Gastroesophageal sphincter (tissue), 4 donors: ENCODE measurements at places on chromosomes 3 and 15. TPM values are rescaled to one million over a fixed set of nuclear protein-coding genes. Genes with fewer than 3 reads are reported as not detected.

DNA sequence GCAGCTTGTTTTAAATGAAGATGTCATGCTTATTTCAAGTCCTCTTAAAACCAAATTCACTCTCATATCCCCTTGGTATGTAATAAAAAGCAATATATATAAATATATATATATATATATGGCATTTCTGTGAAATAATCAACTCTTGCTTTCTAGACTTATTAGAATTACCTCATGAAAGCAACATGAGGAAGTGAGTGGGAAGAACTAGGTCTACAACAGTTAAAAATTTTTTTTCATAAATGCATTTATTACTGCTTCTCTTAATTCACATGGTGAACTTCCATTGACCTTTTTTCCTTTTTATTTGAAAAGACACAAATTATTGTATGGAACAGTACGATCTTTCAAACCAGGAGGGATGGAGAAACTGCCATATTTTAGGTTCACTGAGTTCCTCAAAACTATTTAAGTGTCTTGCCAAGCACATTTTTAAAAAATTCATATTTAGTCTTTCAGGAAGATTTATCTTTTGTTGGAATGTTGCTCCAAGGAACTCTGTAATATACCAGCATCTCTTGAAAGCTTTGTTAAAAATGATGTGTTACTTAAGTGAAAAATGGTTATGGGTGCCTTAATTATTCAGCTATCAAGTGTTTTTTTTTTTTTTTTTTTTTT is 185.2 kb downstream of the GHSR start:
- ATAC-seq = no peak

- no peak for ATAC-seq
Observed at GRCh38 chr3:141388823-141389621, 20.7 kb downstream of the ZBTB38 start.

- ATAC-seq = no peak
Observed at GRCh38 chr3:5160940-5161858, 26.3 kb upstream of the EDEM1 start.

DNA sequence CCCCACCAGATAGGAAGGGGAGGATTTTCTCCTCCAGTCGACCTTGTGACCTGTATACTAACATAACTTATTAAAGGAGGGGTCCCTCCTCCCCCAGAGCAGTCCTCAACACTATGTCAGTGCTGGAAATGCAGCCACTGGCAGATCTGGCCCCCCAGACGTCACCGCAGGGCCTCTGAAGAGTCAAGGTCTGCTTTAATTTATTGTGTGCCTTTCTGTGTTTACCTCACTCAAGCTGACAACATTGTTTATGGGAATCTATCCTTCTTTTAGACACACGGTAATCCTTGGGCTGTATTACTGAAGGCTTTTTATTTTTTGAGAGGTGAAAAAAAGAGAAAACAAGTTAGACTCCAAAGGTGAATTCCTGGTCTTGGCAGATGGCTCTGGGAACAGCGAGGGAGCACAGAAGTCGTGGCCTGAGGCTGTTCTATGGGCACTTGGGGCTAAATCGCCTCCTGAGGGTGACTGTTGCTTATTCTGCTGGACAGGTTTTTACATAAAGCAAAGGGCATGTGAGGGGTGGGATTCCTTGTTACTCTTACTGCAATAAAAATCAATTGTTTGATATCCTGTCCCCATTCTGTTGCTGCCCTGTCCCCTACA is 13.5 kb upstream of the NR2C2 start:
- ATAC-seq = no peak

- ATAC-seq = no peak
Observed at GRCh38 chr3:194376241-194376560, 6.7 kb upstream of the LRRC15 start.

DNA sequence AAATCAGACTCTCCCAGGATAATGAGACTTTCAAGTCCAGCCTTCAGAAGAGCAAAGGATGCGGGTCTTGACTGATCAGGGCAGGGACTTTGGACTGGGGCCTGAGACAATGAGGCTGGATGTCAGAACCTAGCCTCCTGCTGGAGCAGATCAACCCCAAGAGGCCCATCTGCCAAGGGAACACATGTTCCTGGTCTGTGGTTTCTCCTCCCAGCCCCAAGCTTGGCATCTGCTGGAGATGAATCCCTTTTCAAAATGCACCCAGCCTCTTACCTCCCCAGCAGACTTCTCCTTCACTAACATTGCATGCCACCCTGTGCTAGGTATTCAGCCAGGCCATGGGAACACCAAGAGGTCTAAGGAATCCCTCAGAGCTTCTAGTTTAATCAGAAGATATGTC is 43.7 kb upstream of the MFGE8 start:
- no peak for ATAC-seq

KBTBD13 gene
- total RNA-seq = not detected

GRCh38 chr15:57505056-57505715 is 86.5 kb upstream of the MYZAP start:
- ATAC-seq = no peak

GRCh38 chr3:79339846-79340245 is 428.0 kb downstream of the ROBO1 start:
- ATAC-seq = no peak

CCK gene
- 13.6 TPM for total RNA-seq

- ATAC-seq = no peak
Observed at GRCh38 chr3:133831966-133832801, 26.6 kb downstream of the SRPRB start.

DNA sequence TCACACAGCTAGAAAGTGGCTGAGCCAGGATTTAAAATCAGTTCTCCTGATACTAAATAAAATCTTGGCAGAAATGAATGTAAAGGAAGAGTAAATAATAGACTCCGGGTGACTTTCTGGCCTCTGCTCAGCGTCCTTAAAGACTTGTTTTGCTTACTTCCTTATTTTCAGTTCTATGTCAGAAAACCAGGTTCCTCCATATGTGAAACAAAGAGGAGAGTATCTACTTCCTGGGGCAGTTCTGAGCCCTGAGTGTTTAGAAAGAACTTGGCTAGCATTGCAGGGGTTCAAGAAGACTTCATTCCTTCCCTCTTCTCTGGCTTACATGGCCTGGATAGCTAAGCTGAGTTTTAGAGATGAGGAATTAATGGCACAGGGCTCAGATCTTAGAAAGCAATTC is 222.8 kb upstream of the TLE3 start:
- ATAC-seq = no peak

GRCh38 chr3:137946356-137946973 is 63.5 kb upstream of the CLDN18 start:
- ATAC-seq = no peak

- no peak for ATAC-seq
Observed at GRCh38 chr3:9143184-9143583, 106.3 kb downstream of the SRGAP3 start.

DNA sequence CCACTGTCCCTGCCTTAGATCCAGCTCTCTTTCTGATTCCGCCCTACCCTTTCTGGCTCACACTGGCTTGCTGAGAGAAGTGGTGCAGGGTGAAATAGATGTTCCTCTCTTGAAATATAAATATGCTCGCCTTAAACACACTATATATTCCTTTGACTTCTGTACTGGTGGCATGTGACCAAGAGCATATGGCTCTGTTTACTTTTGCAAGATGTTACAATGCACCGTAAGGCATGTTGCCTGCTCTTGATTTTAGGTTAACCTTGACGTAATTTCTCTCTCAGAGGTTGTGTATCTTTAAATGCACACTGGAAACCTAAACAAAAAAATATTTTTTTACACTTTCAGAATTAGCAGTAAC is 749 bp downstream of the RSRC1 start:
- no peak for ATAC-seq
